A172 (cell line): ENCODE measurements at places on chromosomes 16 and 17.

- DNase-seq: no peak
Observed at GRCh38 chr17:71966459-71967313, 154.1 kb upstream of the SOX9 start.

DNA sequence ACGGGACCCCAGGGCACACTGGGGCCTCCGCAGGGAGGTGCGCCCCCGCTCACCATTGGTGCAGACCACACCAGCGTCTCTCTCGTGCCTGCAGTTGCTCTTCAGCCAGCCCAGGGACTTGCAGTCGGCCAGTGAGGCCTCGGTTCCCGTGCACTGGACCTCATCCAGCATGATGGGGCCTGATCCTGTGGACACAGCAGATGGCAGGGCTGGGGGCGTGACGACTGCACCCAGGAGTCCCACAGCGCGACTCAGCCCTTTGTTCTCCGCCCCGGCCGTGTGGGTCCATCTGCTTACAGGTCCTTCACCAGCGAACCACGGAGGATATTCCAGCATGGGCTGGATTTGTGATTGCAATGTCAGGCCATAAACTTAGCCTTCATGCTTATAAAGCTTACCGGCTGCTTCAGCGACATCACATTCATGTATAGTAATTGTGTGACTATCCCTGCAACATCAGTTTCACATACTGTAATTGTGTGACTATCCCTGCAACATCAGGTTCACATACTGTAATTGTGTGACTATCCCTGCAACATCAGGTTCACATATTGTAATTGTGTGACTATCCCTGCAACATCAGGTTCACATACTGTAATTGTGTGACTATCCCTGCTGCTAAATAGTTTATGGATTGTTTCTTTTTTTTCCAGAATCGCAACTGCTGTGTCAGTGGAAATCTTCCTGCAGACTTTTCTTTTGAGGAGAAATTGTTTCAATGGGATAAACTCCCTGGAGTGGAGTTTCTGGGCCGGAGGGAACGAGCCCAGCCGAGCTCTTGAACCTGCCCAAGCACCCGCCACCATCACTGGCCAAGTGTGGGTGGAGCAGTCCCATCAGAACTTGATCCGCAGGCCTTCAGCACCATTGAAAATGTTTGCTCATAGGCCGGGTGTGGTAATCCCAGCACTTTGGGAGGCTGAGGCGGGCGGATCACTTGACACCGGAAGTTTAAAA lies 4.8 kb downstream of the LGALS3BP start:
- DNase-seq: peak; percentile 46

- peak; percentile 44 for DNase-seq
Observed at GRCh38 chr17:4498461-4499397, at the start of gene SPNS2. TSS of gene SPNS2 (plus strand) at chr17:4498881. CDS start at chr17:4499048, 167 bp downstream.

DNA sequence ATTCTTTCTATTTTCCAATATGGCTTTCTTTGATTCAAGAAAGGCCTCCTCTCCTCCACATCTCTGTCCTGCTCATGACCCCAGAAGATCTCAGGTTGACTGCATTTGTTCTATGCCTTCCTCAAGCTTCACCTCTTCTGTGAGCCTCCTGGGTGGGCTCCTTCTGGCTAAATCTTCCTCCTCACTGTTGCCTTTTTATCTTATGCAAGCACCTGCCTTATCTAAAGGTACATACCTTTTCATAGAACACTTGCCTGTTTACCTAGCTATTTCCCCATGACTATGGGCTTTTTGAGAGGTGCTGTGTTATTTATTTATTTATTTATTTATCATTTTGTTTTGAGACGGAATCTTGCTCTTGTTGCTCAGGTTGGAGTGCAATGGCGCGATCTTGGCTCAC lies 81.1 kb downstream of the UTP18 start:
- DNase-seq: no peak

GRCh38 chr17:76584427-76585032 lies 1.1 kb downstream of the ST6GALNAC2 start:
- DNase-seq: no peak

DNA sequence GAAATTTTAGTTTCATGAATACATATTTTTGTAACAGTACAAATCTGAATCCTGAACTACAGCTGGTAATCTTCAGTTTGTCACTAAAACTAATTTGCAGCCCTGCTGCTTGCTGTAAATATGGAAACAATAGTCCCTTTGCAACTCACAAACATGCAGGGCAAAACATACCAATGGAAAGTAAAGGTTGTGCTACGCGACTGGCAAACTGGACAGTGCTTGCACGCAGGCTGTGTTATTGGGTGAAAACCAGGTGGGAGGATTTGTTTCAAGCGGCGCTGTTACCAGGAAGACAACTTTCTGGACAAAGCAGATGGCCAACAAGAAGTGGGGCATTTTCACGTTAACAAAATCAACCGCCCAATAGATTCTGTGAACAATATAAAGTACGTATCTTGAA lies 93.5 kb downstream of the CDYL2 start:
- no peak for DNase-seq

GRCh38 chr17:73311428-73311780 lies 397 bp downstream of the CDC42EP4 start:
- DNase-seq: no peak

GRCh38 chr16:3009568-3010390 lies 2.9 kb upstream of the CLDN9 start:
- DNase-seq: no peak

DNA sequence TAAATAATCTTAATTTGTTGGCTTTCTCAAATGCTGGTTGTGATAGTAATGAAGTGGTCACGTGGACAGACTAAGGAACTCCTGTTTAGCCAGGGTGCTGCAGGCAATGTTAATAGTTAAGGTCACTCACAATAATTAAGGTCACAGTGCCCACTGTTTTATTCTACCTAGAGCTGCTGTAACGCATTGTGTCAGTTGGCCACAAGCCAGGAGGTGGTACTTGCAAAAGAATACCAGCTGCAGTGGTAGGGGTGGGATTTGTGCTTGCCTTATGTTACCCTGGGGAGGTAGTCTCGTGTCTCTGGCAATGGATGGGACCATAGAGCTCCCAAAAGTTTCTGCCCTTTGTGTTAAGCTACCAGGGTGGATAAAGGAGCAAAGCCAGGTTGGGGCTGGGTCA lies 969.1 kb upstream of the CDH8 start:
- DNase-seq: no peak

- no peak for DNase-seq
Observed at GRCh38 chr16:67021321-67021720, 7.6 kb upstream of the CBFB start.

- no peak for DNase-seq
Observed at GRCh38 chr16:66295213-66295612, 71.3 kb upstream of the CDH5 start.

DNA sequence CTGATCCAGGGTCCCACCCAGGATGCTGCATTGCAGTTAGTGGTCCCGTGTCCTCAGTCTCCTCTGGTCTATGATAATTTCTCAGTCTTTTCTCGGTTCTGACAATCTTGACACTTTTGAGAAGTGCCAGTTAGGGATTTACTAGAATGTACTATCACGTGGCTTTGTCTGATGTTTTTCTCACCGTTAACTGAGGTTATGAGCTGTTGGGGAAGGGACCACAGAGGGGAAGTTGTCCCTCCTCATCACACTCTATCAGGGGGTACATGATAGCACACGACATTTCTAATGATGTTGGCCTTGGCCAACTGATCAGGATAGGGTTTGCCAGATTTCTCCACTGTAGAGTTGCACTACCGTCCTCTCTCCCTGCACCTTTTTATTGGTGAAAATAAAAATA lies 250.9 kb upstream of the SDK2 start:
- no peak for DNase-seq

DNA sequence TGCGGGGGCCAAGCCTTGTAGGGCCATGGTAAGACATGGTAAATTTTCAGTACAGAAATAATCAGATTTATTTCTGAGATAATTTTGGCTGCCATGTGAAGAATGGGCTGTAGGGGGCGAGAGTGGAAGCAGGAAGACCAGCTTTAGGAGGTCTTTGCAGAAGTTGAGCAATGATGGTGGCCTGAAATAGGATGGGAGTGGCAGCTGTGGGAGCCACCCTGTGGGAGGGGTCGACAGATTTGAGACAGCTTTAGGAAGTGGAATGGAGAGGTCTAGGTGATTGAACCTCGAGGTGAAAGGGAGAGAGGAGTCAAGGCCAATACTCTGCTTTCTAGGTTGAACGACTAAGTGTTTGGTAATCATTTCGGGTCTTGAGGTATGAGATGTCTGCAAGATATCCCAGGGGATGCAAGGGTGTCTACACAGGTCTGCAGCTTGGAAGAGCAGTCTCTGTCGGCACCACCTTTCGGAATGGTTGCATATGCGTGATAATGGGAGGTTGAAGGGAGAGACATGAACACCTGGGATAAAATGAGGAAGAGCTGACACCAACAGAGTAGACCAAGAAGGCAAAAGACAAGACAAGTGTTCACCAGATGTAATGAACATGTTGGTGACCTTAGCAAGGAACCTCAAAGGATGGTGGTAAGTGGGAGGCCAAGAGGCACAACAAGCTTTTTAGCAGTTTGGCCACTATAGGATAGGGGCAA lies 4.2 kb upstream of the ATXN7L3 start:
- DNase-seq: peak; percentile 50

- no peak for DNase-seq
Observed at GRCh38 chr16:12871784-12872183, 29.6 kb upstream of the SHISA9 start.

- DNase-seq: peak; percentile 42
Observed at GRCh38 chr17:50272711-50273653, 1.3 kb upstream of the TMEM92 start.

GRCh38 chr16:12393239-12393638 lies 410.4 kb downstream of the CPPED1 start:
- DNase-seq: no peak

- no peak for DNase-seq
Observed at GRCh38 chr16:46918905-46919792, 35.0 kb downstream of the GPT2 start.

DNA sequence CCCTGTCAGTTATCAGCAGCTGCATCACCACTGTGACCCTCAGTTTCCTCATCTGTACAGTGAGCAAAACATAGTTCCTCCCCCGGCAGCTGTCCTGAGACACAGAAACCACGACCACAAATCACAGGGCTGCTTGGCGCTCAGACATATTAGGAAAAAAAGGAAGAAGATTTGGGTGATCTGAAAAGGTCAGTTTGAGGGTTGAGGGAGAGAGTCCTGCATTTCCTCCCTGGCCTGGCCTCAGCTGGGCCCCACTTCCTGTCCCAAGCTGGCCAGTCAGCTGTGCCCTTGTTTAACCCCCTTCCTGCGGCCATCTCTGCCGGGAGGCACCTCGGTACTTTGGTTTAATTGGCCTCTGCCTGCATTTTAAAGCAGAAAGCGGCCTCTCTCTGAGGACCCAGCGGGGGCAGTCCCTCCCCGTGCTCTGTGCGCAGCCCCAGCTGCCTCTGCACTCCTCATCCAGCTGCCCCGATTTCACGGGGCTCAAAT lies 24.0 kb upstream of the CIBAR2 start:
- DNase-seq: no peak

DNA sequence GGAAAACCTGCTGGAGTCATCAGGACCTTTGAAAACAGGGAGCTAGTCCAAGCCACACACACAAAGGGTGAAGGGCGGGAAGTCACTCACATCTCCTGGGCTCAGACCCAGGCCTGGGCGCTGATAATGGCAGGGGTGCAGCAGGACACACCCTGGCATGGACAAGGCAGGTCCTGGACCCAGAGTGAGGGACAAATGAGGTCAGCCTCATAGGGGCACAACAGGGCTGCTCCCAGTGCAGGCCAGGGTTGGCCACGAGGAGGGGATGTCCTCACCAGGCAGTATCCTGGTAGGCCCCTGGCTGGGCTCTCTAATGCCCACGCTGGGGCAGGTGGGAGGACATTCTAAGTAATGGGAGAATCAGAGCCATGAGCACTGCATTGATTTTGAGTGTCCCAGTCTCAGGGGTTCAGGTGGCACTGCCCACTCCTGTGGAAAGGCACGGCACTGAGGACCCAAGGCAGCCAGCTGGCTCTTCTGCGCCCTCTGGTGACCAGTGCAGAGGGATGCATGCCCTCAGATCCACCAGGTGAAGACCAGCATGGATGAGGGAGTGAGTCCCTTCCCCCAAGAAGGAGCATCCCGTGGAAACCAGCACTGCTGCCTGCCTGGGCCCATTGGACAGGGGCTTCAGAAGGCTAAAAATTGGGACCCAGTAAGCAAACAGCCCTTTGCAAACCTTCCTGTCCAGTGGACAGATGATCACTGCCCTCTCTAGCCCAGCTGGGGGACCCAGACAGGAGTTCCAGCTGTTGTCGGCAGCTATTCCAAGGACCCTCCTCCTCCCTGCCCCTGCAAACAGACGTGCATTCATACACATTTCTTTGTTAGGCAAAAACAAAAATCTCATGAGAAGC lies 23.4 kb upstream of the SREBF1 start:
- peak; percentile 70 for DNase-seq

DNA sequence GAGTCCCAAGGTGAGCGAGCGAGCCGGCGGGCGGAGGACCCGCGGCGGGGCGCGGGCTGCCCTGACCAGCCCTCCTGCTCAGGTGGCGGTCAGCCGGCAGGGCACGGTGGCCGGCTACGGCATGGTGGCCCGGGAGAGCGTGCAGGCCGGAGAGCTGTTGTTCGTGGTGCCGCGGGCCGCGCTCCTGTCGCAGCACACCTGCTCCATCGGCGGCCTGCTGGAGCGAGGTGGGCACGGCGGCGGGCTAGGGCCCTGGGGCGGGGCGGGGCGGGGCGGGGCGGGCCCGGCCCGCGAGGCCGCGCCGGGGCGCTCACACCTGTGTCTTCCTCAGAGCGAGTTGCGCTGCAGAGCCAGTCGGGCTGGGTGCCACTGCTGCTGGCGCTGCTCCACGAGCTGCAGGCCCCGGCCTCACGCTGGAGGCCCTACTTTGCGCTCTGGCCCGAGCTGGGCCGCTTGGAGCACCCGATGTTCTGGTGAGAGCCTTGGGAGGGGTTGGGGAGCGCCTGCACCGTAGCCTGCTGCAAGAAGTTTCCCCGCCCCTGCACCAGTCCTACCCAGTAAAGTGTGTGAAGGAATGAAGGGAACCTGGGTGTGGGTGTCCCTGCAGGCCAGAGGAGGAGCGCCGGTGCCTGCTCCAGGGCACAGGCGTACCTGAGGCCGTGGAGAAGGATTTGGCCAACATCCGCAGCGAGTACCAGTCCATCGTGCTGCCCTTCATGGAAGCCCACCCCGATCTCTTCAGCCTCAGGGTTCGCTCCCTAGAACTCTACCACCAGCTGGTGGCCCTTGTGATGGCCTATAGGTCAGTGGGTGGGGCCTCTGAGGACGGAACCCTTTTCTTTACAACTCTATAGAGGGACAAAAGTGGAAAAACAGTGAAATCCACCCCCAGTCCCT lies 802 bp downstream of the SETD6 start:
- DNase-seq: no peak

GRCh38 chr17:46110219-46110618 lies 83.0 kb downstream of the KANSL1 start:
- no peak for DNase-seq

DNA sequence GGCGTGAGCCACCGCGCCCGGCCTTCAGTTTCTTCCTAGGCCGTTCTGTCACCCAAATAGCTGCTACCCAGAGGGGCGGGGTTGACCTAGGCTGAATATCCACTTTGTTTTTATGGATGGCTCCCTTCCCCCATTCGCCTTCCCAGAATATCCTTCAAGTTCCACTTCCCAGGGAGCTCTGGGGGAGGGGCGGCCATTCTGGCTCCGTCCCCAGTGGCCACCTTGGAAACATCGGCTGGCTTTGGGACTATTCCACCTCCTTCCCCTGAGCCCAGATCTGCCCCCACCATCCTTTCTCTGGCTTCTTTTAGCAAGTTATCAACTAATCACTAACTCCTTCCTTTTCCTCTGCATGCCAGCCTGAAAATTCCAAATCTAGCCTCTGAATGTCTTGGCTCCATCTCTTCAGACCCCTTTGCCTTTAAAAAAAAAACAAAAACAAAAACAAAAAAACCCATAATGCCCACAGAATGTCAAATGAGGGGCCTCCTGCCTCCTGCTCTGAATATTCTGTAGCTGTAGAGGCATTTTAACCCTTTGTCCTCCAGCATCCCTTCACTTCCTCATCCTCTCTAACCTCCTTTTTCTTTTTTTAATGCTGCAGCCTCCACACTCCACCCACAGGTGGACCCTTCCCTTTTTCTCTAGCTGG lies 6.4 kb downstream of the ATP1B2 start:
- no peak for DNase-seq
